ENCODE measurements at places on chromosomes 3 and 15.

- no peak for DNase-seq
These were observed 36.6 kb upstream of the STT3B start for GRCh38 chr3:31495971-31496665.

- peak; percentile 7 for DNase-seq
These were observed 401.3 kb upstream of the CFAP20DC start for GRCh38 chr3:59450946-59451763.

DNA sequence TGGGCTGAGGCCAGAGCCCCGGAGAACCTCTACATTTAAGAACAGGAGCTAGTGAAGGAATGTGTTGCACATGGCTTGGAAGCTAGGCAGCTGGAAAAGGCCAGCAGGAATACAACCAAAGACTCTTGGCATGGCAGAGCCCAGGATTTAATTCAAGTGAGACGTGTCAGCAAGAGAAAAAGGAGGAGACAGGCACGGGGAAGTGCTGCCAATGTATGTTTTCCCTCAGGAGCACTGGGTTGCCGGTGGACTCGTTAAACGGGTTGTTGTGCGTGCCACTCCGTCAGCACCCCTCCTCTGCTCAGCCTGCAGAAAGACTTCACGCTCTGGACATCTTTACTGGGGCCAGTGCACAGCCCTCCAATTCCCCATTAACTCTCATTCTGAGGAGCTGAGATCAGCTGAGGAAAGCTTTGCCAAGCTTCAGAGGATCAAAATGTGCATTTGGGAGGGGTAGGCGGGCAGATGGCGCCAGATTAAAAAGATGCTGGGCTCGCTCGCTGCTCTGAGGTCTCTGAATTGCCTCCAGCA is 103.7 kb downstream of the PDZRN3 start:
- no peak for DNase-seq

DNA sequence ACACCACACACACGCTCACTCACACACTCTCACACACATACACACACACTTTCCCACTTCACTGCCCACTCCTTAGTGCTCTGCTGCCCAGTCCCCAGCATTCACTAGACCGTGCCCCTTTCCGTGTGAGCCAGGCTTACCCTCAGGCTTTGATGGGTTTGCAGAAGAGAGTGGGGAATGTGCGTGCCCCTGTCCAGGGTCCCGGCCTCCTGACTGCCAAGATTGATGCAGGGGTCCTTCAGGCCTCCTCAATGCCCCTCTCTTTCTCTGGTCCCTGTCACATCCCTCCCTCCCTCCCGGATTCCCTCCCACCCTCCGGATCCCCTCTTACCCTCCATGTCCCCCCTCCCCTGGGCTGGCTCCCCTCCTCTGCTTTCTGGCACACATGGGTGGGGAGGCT is 27.9 kb upstream of the KIF23 start:
- no peak for DNase-seq

GRCh38 chr15:95644100-95644875 is 686.2 kb upstream of the NR2F2 start:
- DNase-seq = no peak

- DNase-seq = no peak
These were observed 66.7 kb downstream of the RFX7 start for GRCh38 chr15:56176996-56177395.

- no peak for DNase-seq
These were observed 576 bp downstream of the LRRFIP2 start for GRCh38 chr3:37173806-37174205.

DNA sequence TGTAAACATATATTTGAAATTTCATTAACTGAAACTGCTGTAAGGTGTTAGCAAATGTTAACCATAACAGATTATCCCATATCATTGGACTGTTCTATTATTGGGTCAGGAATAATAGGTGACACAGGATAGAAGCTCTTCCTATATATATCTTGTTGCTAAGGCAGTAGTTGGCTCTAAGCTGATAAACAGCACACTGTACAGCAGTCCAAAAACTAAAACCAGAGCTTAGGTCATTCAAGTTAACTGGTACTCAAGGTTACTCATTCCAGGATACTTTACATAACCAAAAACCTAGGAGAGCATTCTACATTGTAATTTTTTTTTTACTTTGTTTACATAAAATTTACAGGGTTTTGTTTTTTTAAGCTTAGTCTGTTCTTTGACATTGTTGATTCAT is 8.9 kb downstream of the DNAJC19 start:
- DNase-seq = no peak

DNA sequence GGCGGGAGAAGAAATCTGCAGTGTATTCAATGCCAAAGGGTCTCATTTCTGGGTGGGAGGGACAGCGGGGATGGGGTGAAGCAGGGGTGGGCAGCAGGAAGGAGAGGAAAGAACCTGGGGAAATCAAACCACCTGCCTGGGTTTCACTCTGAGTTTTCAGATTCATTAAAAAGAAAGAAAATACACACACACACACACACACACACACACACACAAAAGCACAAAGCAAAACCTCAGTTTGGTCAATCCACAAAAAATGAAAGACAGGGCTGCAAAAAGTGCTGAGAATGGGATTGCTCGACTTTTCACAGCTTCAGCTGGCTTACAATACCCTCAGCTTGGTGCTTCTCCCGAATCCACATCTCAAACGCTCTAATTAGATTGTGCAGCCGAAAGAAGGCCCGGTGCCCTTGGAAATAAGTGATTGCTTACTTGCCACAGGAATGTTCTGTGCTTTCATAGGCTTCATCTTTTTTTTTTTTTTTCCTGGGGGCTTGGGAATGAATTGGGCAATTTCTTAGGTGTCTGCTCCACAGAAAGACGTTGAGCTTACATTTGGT is 370.5 kb downstream of the RORA start:
- DNase-seq = no peak

DNA sequence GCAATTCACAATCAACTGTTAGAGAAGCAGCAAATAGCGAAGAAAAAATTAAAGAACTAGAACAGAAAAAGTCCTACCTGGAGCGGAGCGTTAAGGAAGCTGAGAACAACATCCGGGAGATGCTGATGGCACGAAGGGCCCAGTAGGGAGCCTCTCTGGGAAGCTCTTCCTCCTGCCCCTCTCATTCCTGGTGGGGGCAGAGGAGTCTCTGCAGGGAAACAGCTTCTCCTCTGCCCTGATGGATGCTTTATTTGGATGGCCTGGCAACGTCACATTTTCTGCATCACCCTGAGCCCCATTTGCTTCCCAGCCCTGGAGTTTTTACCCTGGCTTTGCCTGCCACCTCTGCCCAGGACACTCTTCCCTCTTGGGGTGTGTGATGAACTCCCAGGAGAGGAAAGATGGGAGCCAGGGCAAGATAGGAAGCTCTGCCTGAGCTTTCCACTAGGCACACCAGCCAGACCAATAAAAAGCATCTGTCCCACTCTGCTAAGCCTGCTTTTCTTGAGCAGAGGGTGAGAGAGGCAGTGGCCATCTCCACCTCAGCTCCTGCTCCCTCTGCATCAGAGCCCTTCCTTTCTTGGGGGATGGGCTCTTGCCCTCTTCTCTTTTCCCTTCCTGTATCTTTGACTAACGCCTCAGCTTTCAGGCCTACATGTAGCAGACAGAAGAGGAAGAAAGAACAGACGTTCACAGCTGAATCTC is 39.4 kb downstream of the PPARG start:
- no peak for DNase-seq

GRCh38 chr3:13411186-13411860 is 8.8 kb downstream of the NUP210 start:
- peak; percentile 75 for DNase-seq

- no peak for DNase-seq
These were observed 127.8 kb downstream of the CHDH start for GRCh38 chr3:53718462-53718861.

- no peak for DNase-seq
These were observed 95.0 kb upstream of the NMNAT3 start for GRCh38 chr3:139772539-139773500.

DNA sequence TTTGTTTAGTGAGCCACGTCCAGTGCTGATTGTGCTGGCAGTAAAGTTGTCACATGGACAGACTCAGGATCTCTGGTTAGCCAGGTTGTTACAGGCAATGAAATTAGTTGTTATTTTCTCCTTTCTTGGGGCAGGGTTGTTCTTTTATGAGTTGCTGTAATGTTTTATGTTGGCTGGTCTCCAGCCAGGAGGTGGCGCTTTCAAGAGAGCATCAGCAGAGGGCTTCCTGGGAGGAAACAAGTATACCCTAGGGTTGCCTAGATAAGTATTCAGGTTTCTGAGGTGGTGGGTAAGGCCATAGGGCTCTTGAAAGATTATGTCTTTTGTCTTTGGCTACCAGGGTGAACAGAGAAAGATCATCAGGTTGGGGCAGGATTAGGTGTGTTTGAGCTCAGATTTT is 14.5 kb upstream of the CFAP20DC start:
- no peak for DNase-seq

- no peak for DNase-seq
These were observed 18.6 kb downstream of the CRYGS start for GRCh38 chr3:186525369-186526255.

DNA sequence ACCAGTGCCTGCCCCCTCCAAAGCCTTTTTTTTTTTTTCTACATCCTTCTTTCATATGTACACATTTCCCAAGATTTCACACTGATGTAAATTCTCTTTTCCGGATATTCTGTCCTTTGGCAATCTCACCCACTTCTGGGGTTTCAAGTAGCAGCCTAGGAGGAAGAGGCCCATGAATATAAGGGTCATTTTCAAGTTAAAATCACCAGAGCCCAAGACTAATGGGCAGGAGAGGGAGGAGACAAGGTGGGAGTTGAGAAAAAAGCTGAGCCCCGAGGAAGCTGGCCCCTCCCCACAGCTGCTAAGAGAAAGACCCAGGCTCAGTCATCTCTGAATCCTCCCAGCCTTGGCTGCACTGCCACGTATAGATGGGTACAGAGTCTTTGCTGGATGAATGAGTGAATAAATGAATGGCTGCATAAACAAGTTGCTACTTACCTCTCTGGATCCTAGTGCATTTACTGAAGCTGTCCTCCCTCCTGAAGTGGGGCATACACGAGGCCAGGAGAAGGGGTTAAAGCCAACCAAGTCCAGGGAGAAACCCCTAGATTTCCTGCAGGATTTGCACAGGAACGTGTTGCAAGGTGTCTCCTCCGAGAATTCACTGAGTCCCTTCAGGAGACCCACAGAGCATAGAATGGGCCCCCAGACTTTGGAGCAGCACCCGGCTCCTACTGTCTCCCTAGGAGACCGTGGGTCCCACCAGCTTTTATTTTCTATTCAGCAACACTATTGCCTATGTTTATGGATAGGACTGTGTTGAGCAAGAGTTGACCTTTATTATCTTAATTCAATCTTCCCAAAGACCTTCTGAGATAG is 100.8 kb upstream of the LIPC start:
- no peak for DNase-seq

- DNase-seq = no peak
These were observed 73.9 kb downstream of the SEC22A start for GRCh38 chr3:123275691-123276090.

GRCh38 chr15:61115679-61116078 is 113.4 kb downstream of the RORA start:
- DNase-seq = no peak

GRCh38 chr3:131551761-131552160 is 49.0 kb upstream of the MRPL3 start:
- DNase-seq = no peak

DNA sequence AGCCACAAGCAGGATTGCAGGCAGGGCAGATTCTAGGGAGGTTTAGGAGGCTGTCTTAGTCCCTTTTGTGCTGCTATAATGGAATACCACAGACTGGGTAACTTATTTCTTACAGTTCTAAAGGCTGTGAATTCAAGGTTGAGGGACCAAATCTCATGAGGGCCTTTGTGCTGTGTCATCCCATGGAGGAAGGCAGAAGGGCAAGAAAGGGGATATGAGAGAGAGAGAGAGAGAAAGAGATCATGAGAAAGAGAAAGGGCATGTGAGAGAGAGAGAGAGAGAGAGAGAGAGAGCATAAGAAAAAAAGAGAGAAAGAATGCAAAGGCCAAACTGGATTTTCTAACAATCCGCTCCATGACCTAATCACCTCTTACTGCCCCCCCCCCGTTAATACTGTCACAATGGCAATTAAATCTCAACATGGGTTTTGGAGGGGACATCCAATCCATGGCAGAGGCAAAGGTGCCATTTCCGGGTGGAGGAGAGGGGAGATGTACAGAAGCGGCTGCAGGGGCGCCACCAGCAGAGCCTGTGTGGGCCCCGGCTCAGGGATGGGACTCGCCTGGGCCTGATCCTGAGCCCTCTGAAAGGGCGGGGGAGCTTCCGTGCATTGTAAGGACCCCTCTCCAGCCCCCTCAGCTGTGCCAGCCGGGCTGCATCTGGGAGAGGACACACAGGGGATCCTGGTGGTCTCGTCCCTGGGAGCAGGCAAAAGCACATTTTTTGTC is 20.5 kb downstream of the MRPS11 start:
- no peak for DNase-seq

DNA sequence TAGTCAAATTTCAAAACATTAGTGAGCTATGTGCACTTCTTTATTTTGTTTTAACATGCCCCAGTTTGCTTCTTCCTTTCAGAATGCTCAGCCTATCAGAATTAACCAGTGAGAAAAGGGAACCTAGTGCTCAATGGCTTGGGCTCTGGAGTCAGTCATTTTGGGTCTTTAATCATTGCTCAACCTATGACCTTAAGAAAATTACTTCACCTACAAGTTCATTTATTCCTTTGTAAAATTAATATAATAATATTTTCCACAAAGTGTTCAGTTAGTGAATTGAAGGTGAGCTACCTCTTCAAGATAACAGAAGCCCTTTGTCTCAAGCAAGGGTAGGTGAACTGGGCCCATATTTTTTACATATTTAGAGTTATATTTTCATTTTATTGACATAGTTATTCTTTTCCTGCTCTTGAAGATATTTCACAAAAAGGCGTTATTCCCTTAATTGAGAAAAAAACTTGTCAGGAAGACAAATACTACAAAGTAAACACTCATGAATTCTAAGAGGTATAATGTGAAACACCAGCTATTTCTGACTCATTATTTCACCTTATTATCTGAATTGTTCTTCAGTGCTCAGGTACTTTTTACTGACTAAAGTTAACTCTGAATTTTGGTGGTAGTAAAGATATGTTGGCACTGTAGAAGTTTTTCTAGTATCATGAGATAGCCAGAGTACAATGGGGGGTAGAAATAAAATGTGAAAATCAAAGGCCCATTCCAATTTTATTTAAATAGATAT is 415.5 kb downstream of the NAALADL2 start:
- no peak for DNase-seq

GRCh38 chr15:38300395-38300794 is 47.8 kb downstream of the SPRED1 start:
- DNase-seq = no peak

DNA sequence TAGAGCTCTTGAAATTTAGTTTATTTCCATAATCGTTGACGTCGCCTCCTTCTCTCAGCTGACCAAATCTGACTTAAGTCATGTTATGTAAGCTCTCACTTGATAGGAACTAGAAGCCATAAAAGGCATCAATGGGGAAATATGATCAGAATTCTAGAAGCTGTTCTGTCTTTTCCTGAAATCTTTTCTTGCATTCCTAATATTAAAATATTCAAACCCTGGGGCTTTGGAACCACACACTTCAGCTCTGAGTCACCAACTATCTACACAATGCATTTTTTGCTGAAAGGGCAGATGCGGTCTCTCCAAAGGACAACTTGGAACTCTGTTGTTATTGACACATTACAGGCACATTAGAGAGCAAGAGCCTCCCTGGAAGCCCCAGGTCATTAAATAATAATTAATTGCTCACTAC is 91.3 kb downstream of the LARS2 start:
- DNase-seq = no peak

- no peak for DNase-seq
These were observed 4.7 kb downstream of the RBMS3 start for GRCh38 chr3:29285471-29286071.

Measured in NCI-H2029 (cell line).